ENCODE measurements at places on chromosomes 11 and 22.

DNA sequence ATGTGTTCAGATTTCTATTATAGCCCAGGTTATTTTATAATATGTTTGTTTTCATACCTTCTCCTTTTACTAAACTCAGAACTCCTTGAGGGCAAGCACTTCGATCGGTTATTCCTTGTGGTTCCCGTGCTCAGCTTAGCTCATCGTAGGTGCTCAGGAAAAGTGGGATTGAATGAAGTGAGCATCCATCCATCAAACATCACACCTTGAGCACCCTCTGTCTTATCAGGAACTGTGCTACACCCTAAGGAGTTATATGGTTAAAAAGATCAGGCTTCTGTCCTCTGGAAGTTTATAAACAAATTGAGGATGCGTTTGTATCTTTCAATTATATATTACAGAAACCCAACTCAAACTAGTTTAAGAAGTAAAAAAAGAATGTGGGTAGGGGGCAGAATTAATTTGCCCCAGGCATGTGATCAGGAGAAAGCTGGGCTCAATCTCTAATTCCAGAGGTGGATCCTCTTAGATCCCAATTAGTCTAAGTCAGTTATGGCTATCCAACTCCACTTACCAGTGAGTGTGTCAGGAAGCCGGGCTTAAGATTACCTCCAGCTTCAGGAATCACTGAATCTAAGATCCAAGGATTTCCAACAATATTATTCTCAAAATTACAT is 59.9 kb upstream of the RRAS2 start:
- DNase-seq, result no peak

- DNase-seq, result no peak
Observed at GRCh38 chr22:49755631-49756001, 72.1 kb downstream of the BRD1 start.

GRCh38 chr11:111918390-111919256 is at the start of gene C11orf52:
Gene C11orf52, plus strand, starts transcription at chr11:111918913. Its CDS starts 60 bp downstream, at chr11:111918973.
- no peak for DNase-seq

- DNase-seq, result no peak
Observed at GRCh38 chr11:36374726-36375125, 78.6 kb downstream of the PRR5L start.

DNA sequence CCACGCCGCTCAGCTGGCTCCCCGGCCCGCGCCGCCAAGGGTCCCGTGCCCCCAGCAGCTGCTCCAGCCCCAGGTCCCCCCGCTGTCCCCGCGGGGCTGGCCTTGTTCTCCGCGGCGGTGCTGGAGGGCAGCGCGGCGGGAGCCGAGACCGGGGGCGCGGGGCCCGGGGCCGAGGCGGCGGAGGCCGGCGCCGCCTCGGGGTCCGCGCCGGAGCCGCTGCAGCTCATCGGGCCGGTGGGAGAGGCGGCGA is 128 bp downstream of the TAF10 start:
- no peak for DNase-seq
